ENCODE measurements at places on chromosomes 11 and 22.

DNA sequence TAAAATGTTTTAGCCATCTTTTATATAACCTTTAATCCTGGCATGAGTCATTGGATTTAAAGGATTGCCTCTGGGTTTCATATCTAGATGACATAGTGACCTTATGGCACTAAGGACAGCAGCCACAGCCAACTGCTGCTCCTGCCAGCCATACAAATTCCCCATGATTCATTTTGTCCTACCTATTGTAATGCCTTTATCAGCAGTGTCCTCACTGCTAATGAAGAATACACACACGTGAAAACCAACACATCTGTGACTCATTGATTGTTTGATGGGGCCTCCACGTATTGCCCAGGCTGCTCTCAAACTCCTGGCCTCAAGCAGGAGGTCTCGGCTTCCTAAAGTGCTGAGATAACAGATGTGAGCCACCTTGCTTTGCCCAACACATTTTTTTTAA is 1.8 kb downstream of the LDHAL6A start:
- no peak for DNase-seq

DNA sequence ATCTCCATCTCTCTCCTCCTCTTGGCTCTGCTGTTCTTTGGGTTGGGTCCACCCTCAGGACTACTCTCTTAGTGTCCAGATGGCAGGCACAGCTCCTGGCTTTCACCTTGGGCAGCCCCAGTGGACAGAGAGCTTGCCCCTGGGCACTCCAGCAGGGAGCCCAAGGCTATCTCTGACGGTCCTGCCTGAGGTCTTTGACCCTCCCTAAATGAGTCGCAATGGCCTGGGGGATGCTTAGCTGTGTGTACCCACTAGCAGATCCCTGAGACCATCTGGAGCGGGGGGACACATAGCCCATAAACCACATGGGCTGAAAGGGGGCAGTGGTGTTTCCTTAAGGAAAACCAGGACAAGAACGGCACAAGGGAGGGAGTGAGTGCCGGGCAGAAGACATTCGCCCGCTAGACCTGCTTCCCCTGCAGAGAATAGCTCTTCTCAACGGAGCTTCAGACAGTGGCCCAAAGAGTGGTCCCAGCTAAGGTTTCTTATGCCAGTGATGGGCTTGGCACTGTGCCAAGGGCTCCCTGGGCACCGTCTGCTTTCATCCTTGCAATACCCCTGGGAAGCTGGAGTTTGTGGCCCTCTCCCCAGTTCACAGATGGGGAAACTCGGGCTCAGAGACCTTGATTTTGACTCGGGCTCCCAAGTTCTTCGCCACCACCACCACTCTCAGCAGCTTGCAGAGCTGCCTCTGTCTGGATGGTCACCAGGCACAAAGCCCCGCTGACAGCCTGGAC is 53.9 kb upstream of the ANO1 start:
- DNase-seq, result no peak

- no peak for DNase-seq
Measured at GRCh38 chr11:43574949-43575912, 105.3 kb upstream of the HSD17B12 start.

DNA sequence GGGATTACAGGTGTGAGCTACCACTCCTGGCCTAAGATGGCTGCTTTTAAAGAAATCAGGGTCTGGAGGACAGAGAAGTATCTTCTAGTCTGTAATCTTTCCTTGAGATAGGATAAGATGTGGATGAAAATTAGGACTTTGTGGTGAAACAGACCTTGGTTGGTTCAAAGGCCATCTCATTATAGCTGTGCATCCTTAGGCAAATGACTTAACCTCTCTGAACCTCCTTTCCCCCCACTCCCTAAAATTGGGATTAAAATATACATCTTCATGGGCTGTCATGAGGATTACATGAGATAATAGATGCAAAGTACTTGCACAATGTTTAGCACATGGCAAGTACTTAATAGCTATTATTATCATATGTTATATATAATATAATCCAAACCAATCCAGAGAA is 10.8 kb upstream of the E2F8 start:
- no peak for DNase-seq

GRCh38 chr22:45224988-45225731 is 15.5 kb downstream of the KIAA0930 start:
- DNase-seq, result no peak

DNA sequence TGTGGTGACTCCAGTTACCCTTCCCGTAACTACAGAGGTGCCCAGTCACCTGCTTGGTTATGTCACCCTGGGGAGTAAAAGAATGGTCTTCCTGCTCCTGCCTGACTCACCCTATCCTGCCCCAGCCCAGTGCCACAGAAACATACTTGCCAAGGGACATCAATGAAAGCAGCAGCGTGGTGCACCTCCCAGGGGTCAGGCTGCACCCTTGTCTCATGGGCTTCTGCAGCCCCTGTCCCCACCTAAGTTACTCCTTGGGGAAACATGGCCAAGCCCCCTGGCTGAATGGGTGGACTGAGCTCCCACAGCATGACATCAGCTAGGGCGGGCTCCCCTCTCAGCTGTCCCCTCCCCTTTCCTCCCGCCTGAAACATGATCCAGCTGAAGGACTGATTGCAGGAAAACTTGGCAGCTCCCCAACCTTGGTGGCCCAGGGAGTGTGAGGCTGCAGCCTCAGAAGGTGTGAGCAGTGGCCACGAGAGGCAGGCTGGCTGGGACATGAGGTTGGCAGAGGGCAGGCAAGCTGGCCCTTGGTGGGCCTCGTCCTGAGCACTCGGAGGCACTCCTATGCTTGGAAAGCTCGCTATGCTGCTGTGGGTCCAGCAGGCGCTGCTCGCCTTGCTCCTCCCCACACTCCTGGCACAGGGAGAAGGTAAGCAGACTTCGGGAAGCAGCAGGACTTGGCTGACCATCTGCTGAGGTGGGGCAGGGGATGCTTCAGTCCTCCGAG is at the start of gene HTR3A:
TSS of gene HTR3A (plus strand) at position 368 of the 730 bp plus-strand sequence. CDS start at position 586, 218 bp downstream.
- no peak for DNase-seq

DNA sequence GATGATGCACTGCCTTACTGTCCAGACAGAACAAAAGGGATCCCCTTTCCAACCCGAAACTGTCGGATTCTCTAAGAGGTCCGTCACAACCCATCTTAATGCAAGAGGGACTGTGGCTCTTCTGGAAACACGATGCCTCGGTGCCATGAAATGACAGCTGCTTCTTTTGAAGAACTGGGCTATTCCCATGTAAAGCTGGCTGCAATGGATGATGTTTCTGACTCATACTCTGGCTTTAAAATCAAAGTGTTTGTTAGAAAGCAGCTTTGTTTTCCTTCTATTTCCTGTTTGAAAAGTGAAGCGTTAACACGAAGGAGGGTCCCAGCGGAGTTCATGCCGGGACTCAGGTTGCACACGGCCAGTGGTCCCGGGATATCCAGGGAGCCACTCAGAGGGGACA is 3.1 kb downstream of the TP53AIP1 start:
- DNase-seq, result no peak
